ENCODE measurements at places on chromosomes 11 and 22.

GRCh38 chr11:43573233-43573632, 107.3 kb upstream of the HSD17B12 start:
- peak; percentile 52 for DNase-seq

- DNase-seq, result no peak
Measured at GRCh38 chr11:35270342-35270741, 131.4 kb downstream of the CD44 start.

GRCh38 chr22:42371099-42371498, 61.1 kb downstream of the NFAM1 start:
- DNase-seq, result no peak

- no peak for DNase-seq
Measured at GRCh38 chr11:111441443-111441842, 62.4 kb upstream of the POU2AF1 start.
